ENCODE measurements at places on chromosomes 11 and 22.

GRCh38 chr22:29152045-29152953 is 53.4 kb upstream of the EMID1 start:
- DNase-seq: no peak

DNA sequence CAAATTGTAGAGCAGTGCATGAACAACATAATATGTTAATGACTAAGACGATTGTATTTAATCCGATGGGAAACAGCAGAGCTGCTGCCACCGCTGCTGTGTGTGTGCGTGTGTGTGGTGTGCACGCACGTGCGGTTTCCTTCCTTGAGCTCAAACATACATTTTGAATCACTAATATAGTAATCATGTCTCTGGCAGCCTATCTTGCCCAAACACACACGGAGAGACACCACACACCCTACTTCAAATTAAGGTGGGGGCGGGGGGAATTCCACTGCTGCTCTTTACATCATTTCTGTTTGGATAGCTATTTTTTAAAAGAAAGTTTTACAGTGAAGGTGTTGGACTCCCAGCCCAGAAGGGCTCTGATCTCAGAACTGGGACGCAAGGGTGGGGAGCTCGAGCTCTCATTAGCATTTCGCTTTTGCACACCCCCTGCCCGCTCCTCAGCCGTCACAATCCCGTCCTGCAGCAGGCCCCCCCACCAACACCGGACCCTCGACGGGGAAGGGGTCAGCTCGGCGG is 651 bp upstream of the FAM83F start:
- peak; percentile 45 for DNase-seq

- DNase-seq: no peak
Observed at GRCh38 chr11:117917591-117918151, 11.5 kb downstream of the TMPRSS13 start.

- no peak for DNase-seq
Observed at GRCh38 chr11:32852207-32852606, 22.5 kb downstream of the PRRG4 start.

DNA sequence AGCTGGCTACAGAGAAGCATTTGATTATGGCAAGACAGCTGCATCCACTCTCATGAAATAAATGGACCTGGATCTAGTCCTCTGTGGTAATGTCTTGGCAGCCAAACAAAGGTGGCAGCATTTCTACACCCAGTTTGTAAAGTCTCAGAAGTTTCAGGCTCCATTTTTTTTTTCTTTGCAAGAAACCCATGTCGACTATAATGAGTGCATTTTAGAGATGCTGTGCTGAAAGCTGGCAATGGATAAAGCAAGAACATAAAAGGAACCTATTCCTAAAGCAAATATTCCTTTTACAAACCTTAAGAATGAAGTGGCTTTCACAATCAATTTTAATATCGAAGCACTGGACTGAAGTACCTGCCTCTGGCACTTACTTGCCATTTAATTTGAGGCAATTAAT is 33.5 kb downstream of the THAP12 start:
- no peak for DNase-seq

GRCh38 chr22:49678137-49678841 is 149.4 kb downstream of the BRD1 start:
- DNase-seq: no peak

DNA sequence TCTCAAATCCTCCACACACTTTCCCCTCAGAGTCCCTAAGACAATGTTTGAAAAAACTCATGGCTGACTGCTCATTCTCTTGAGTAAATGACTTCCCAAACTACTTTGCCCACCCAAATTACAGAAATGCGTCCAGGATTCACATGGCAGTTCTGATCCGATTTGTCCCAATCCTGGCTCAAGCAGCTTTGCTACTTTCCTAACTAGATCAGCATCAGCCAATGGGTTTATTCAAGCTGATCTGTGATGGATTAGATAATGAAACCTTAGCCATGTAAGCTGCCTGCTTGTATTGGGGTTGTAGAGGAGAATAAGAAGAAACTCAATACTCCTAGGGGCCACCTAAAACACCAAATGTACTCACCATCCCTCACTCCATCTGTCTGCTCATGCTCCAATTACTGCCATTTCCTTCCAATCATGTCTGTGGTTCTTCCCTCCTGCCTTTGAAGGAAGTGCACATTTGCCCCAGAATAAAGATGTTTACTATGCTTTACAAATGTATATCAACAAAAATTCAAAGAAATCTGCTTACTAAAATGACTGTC is 6.9 kb downstream of the RBFOX2 start:
- DNase-seq: no peak

DNA sequence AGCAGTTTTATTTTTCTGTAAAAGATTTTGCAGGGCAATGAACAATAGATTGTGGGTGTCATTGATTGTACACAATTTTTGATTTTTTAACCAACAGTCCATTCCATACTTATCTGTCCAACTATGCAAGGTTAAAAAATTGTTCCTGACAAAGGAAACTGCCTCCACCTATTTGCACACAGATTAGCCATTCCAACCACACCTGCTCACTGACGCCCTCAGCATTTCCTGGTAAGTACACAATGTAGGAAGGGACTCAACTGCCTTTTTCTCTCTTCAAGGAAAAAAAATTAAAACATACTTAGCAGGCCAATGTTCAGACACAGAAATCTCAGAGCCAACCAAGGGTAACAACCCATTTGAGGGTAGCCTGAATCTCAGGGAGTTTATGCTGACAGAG is 4.3 kb upstream of the FUT4 start:
- DNase-seq: no peak

- no peak for DNase-seq
Observed at GRCh38 chr11:15038963-15039362, 34.4 kb upstream of the CALCB start.

DNA sequence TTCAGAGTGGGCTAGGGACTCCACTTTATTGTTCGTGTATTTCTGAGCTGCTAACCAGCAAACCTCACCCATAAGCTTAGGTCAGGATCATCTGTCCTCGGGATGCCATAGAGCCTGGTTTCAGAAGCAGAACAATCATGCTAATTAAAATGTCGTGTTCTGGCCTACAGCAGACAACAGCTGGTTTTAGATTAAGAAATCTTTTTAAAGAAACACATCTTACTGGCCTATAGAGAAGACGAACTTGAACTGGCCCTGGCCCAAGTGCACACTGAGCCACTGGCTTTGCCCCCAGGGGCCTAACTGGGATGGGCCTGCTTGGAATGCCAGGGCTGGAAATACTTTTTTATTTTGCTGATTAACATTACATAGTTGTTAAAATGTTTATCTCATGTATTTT is 63.2 kb downstream of the ALX4 start:
- DNase-seq: no peak

DNA sequence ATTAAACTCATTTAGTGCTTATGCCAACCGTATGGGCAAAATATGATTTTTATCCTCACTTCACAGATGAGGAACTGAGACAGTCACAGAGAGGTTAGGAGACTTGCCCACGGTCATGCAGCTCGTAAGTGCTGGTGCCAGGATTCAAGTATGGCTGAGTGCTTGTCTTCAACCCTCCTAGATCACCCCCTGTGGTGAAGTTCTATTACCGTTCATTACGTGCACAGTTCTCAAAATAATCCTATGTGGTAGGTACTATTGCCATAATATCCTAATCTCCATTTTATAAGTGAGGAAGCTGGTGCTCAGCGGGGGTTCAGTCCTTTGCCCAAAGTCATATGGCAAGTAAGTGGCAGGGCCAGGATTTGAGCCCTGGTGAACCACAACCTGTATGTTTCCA is 1.5 kb downstream of the MIEF1 start:
- DNase-seq: no peak

DNA sequence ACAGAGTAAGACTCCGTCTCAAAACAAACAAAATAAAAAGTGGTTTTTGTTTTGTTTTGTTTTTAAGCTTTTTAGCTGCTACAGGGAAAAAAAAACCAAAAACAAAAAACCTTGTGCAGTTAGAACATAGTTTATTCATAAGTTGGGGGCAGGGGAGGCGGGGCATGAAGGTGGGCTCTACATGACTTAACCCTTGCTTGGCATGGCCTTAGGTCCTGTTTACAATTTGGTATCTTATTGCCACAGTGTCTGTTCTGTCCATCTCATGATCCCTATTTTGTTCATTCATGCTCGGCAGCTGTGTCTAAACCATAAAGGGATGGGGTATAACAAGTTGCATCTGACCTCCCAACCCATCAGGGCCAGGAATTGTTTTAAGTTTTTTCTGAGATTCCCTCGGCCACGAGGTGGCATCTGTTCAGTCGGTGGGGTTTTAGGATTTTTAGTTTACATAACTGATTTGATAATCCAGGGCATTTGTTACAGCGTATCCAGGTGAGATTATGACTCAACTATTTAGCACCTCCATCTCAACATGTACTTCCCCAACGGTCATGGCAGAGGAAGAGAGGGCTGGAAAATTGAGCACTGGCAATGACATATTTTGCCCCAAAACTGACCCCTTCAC is 6.9 kb downstream of the AP5B1 start:
- no peak for DNase-seq

- DNase-seq: no peak
Observed at GRCh38 chr11:129331217-129331616, 44.4 kb upstream of the BARX2 start.

DNA sequence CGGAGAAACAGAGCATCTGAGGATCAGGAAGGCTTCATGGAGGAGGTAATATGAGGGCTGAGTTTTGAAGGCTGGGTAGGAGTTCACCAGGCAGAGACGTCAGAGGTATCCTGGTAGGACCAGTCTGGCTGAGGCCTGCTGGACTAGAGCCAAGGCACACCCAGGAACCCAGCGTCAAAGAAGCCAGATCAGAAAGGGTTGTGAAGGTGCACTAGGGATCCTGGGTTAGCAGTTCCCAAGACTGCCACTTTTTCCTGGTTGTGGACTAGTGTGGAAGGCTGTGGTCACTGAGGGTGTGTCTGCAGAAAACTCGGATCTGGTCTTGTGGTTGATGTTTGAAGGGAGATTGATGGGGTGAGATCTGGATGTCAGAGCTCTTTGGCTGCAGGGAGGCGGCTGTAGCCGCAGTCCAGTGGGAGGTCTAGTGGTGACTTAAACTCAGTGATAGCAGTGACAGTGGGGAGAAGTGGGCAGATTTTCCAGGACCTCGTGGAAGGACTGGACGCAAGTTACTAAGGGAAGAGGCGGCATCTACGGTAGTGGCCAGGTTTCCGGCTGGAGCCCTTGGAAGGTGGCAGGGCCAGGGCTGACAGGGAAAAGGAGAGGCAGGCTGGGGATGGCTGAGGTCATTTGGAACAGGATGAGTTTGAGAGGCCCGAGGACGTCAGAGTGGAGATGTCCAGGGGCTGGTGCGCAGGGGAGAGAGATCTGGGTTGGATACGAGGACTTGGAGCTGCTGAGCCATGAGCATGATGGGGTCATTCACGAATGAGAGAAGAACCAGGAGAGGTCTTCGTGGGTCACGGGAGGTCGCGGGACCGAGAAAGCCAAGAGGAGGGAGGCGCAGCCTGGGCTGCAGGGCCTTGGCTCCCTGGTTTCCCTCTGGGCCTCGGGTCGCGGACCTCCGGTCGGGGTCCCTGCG is 10.9 kb downstream of the RELA start:
- no peak for DNase-seq

DNA sequence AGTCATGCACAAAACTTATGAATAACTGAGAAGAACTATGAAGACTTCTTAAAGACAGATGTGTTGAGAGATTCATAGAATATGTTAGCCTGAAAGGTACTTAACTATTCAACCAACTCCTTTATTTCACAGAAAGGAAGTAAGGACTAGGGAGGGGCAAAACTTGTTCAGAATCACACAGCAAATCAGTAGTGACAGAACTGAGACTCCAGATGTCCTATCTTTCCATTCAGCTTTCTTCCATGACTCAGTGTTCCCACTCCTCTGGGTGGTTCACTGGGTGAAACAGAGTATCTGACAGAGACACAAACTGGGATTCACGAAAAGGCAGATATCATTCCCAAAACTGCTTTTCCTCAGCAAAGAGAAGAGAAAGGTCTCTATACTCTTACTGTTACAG is 1053.3 kb downstream of the DLG2 start:
- no peak for DNase-seq

GRCh38 chr22:45310331-45310976 is 720 bp downstream of the FAM118A start:
- DNase-seq: peak; percentile 13

DNA sequence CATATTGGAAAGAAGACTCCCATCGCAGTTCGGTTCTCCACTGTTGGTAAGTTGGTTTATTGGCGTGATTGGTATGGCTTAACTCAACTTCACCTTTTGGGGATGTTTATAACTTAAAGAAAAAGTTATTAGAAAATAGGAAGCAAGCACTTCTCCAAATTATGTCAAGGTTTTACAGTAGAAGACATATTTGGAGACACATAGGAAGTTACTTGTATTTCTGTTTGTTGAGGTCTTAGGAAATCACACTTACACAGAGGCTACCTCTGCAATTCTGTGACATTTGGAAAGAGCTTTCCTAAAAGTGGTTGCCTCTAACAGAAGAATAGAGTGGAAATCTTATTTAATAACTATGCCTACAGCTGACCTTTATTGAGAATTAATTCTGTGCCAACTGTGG is 12.3 kb downstream of the CAT start:
- no peak for DNase-seq

Measured in activated naive CD4-positive, alpha-beta T cell treated with Interleukin-2 at 50 U/mL for 16 hours (primary cell).